Aorta (tissue), 5 donors: ENCODE measurements at places on chromosomes 2 and 18.

- no peak for DNase-seq
Observed at GRCh38 chr2:219230059-219230540, 494 bp downstream of the ANKZF1 start.

GRCh38 chr2:140998017-140998416, 1132.8 kb downstream of the LRP1B start:
- DNase-seq = no peak

DNA sequence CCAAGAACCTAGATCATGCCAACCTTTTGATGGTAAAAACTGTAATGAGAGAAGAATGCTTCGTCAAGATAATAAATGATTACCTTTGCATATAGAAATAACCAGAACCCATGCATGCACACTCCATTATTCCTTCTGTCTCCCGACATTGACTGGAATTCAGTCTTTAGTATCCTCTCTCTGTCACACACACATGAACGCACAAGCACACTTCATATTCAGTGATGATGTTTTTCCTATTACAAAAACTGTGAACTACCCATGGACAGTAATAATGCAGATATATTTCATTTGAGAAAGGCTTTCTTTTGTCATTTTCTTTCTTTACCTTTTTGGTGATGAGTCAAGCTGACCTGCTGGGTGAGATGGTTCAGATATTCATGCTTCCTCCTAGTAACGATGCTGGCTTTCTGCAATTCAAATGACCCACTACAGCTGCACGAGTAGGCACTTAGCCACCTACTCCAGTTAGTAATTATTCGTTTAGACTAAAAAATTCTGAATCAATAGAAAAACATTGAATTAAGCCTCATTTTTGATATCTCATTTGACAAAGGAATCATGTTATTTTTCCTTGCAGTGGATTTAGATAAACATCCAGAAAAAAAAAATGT, 382.2 kb downstream of the TGIF1 start:
- no peak for DNase-seq

DNA sequence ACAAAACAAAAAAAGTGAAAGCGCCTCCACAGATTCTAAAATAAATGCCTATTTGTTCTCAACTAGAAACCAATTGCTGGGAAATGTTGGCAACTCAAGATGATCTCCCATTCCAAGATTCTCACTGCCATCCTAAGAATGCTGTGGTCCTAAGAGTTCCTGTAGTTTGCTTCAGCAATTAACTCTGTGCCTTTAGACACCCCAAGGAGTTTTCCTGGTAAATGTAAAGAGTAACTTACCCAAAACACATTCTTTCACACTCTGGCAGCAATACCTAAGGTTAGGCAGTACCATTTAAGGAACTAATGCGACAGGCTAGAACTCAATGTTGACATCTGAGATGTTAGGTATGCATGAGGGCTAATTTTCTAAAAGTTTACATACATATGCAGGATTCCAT, 58.8 kb upstream of the TANK start:
- DNase-seq = no peak

- no peak for DNase-seq
Observed at GRCh38 chr2:39685126-39685525, 19.4 kb downstream of the TMEM178A start.

- DNase-seq = peak; percentile 89
Observed at GRCh38 chr2:70124983-70125480, 37.8 kb downstream of the PCBP1 start.

DNA sequence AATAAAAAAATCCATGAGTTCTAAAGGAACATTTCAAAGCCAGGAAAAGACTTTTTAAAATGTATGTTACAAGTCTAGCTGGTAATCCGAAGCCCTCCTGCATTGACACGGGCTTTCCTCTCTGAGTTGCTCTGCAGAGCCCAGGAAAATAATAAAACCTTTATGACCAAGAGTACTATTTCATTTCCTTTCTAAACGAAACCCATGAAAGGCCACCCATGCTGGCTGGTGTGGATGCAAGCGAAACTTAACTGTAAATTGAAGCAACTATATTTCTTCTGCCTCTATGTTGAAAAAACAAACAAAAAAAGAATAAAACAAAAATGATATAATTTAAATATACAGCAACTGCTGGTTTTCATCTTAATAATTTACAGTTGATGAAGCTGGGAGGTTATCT, 41.3 kb upstream of the ZNF532 start:
- DNase-seq = no peak

DNA sequence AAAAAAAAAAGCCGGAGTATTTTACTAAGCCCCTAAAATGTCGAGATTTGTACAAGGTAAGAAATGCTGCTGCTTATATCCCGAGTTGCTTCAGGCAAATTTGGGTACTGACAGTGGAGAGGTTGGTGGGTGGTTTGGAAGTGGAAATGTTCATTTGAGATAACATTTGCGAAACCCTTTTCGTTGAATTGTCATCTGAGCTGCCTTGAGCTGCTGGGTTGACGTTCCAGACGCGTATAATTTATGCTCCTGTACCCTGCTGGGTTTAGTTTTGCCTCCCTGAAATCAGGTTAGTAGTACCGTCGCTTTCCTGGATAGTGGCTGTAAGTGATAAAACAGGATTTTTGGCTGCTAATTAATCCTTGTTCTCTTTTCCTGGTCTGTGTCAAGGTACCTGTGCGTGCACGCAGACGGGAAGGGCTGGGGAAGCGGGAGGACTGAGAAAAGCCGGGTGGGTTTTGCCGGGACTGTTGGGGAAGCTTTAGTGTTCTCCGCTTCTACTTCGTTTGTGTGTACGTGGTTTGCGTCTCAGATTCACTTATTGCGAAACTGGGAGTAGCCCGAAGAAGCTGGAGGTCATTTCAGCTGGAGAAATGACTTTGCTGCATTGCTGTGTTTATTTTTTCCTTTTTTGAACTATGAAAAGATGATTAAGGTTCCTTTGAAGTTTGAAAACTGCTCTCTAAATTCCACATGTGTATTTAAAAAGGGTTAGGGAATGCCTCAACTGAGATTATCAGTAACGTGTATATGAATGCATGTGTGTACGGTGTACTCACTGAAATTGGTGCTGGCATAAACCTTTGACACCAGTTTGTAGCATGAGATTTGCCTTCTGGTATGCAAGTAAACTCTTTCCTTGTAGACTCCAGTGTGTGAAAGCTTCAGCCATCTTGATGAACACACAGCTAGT, 709 bp downstream of the UGP2 start:
- no peak for DNase-seq

- DNase-seq = no peak
Observed at GRCh38 chr2:121343191-121343590, 58.2 kb upstream of the TFCP2L1 start.

- no peak for DNase-seq
Observed at GRCh38 chr2:8141079-8141707, 540.7 kb upstream of the ID2 start.

DNA sequence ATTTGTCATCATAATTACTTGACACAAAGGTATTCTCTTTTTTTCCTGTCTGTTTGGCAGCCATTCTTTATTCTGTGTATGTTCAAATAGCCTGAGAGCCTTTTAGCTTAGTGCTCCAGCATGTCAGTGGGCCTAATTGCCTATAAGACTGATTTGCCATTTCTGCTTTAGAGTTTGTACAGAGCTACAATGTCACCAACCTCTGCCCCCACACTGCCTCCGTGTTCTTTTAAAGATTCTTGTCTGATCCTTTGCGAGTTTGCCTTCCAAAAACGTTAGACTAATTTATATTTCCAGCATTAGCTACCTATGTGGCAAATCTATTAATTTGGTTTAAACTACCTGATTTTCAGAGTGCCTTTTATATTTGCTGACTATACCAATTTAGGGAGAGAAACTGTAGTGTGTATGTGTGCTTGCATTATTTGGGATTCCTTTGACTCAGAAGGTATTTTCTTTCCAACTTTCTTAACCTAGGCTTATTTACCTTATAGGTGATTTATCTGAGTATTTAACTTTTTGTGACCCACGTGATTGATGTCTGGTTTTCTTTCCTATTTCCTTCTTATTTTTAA, 70.8 kb downstream of the FAM117B start:
- no peak for DNase-seq

GRCh38 chr2:60531701-60532133, 21.7 kb downstream of the BCL11A start:
- DNase-seq = no peak

DNA sequence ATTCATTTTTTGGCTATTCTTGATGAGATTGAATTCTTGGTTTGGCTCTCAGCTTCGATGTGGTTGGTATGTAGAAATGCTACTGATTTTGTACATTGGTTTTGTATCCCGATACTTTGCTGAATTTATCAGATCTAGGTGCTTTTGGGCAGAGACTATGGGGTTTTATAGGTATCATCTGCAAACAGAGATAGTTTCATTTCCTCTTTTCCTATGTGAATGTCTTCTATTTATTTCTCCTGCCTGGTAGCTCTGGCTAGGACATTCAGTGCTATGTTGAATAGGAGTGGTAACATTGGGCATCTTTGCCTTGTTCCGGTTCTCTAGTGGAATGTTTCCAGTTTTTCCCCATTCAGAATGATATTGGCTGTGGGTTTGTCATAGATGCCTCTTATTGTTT, 5.5 kb upstream of the TACR1 start:
- DNase-seq = no peak

DNA sequence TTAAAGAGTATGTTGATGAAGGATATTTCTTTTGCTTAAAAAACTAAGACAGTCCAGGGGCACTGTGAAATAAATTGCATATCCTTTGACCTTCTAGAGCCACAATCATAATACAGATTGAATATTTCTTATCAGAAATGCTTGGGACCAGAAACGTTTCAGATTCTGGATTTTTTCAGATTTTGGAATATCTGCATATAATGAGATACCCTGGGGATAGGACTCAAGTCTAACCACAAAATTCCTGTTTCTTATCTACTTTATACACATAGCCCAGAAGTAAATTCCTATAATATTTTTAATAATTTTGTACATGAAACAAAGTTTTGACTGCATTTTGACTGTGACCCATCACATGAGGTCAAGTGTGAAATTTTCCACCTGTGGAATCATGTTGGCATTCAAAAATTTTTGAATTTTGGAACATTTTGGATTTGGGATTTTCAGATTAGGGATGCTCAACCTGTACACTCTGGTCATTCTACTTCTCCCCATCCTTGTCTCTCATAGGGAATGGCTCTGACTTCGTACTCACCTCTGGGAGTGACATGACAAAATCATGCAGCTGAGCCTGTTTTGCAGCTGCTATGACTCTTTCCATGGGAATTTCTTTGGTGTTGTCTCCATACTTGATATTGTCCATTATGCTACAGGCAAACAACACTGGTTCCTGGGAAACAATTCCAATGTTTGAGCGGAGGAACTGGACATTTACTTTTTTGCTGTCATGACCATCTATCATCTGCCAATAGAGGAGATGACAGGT, 25.7 kb downstream of the G6PC2 start:
- no peak for DNase-seq

DNA sequence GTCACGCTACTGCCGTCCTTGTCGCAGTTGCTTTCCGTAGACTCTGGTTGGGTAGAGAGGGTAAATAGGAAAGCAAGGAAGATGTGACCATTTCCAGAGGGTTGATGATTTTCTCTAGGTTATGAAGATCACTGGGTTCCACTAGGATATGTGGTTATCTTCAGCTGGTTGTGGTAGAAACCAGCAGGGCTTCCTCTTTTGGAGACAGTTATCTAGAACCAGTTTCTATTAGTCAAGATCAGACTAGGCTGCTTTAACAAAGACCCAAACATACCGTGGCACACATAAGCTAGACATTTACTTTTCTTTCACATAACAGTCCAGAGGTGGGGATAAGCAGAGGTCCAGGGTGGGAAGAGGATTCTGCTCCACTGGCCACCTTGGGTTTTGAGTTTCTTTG, 59.6 kb downstream of the FASTKD2 start:
- DNase-seq = no peak

DNA sequence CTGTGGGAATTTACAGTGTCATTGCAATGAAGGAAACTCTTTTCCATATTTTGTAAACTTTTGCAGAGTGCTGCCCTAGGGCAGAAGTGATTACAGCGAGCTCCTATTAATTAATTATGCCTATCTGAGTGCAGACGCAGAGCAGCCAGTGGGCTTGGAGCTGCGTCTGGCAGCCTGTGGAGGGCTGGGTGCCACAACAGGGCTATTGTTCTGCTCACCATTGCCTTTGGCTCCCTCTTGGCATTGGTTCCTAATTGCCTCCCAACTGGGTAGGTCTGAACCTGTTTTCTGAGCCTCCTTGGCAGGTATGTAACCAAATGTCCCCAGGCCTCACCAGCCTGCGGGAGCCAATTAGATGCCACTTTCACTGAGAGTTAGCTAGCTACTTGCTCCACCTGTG, 25.6 kb upstream of the ITGB6 start:
- DNase-seq = no peak

DNA sequence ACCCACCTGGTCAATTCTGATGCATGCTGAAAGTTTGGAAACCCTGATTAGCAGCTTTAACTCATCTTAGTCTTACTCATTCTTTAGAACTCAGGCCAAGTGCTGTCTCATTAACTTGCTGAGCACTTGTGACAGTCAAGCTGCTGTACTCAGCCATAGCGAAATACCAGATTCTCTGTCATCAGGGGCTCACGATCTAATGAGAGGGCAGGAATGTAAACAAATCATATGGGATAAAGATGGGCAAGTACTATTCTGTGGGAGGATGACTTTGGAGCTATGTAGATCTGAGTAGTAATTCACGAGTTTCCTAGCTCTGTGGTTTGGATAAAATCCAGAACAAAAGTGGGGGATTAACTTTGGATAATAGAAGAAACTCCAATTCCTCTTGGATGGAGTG, 376.6 kb downstream of the HRH4 start:
- no peak for DNase-seq

DNA sequence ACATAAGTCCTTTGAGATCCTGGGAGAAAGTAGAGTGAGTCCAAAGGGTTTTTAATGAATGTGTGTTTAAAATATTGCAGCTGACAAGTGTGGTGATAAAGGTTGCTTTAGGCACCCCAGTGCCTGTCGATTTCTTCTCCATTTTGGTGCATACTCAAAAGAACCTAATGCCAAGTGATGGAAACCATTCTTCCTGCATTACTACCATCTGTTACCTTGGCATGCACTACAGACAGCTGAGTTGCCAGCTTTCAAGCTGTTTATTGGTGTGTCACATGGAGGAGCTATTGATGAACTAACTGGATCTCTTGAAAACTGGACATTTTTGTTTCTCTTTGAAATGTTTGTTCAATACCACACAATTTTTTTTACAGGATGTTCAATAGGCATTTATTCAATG, 350.0 kb downstream of the AKAIN1 start:
- no peak for DNase-seq

DNA sequence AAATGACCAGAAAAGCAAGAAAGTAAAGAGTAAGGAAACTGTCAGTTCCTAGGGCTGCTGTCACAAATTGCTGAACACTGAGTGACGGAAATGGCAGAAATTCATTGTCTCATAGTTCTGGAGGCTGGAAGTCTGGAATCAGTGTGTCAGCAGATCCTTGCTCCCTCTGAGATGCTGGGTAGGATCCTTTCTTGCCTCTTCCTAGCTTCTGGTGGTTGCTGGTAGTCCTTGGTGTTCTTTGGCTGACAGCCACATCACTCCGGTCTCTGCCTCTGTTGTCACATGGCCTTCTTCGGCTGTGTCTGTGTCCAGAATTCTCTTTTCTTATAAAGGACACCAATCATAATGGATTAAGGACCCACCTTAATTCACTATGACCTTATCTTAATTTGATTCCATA, 21.9 kb downstream of the PLEKHB2 start:
- no peak for DNase-seq
